ENCODE measurements at places on chromosomes 11 and 22. TPM values are rescaled to one million over a fixed set of nuclear protein-coding genes. Genes with fewer than 3 reads are reported as not detected.
A peak's percentile ranks its signal among the peaks of the same experiment; 100 is the strongest.

GRCh38 chr11:110990311-110990710, 255.2 kb upstream of the POU2AF2 start:
- no peaks in the 10 kb centered on the region for H3K4me1 ChIP-seq
- no peak for DNase-seq
- H3K27ac ChIP-seq = no peak overlapping the region

The KRTAP5-7 gene
- total RNA-seq = not detected

GRCh38 chr11:10856689-10857458, 979 bp downstream of the ZBED5 start:
- H3K4me3 ChIP-seq = peak overlapping the region; percentile 97
- no peaks in the 10 kb centered on the region for H3K27me3 ChIP-seq
- peaks cover 38% of the 10 kb centered on the region for H3K36me3 ChIP-seq
- H3K27ac ChIP-seq = peak overlapping the region; percentile 99
- peaks cover 37% of the 10 kb centered on the region for H3K4me1 ChIP-seq
- no peak for DNase-seq

DNA sequence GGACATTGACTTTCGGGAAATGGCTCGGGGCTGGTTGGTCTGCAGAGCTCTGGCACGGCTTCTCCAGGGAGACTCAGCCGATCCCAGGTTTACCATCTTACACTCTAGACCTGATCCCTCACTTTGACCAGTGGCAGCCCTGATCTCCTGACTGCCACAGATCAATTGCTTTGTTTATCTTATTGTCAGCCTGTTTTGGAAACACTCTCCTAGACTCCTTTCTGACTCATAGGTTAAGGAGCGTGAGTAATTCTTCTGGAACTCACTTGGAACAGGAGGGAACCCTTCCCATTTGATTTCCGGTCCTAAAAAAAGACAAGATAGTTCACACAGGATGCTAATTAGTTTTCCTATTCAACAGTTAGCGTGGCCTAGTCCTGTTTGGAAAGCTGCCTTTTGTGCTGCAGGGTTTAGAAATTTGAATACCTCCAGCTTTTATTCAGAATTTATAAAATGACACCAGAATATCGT, 16.0 kb upstream of the BMAL1 start:
- H3K27ac ChIP-seq = no peak overlapping the region
- H3K4me3 ChIP-seq = no peak overlapping the region
- peaks cover 20% of the 10 kb centered on the region for H3K4me1 ChIP-seq
- no peak for DNase-seq

- no peak overlapping the region for H3K4me3 ChIP-seq
- H3K27me3 ChIP-seq = peaks cover 6% of the 10 kb centered on the region
- no peaks in the 10 kb centered on the region for H3K36me3 ChIP-seq
- H3K4me1 ChIP-seq = peaks cover 2% of the 10 kb centered on the region
- H3K27ac ChIP-seq = no peak overlapping the region
These were observed 86.1 kb upstream of the SEPTIN5 start for GRCh38 chr22:19628038-19628776.

The OR2AT4 gene
- not detected for total RNA-seq

DNA sequence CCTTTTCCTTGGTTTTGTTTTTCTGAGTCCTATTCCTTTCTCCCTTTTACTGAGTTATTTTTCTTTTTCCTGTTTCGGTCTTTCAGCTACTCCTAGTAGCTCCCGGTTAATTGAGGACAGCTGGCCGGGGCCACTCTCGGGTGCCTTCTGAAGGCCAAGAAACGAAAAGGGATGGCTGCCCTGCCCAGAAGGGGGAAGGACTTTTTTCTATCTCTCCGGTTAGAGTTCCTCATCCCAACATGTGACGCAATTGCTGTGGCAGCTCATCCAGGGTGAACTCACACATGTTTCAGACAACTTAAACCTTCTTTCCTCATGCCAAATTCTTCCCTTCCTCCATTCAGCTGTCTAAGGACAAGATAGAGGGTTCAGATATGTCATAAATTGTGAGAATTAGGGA, 83.6 kb downstream of the PIWIL4 start:
- H3K27me3 ChIP-seq = peaks cover 2% of the 10 kb centered on the region
- H3K4me3 ChIP-seq = no peak overlapping the region
- DNase-seq = no peak
- H3K4me1 ChIP-seq = no peaks in the 10 kb centered on the region
- H3K27ac ChIP-seq = no peak overlapping the region
- H3K36me3 ChIP-seq = no peaks in the 10 kb centered on the region

DNA sequence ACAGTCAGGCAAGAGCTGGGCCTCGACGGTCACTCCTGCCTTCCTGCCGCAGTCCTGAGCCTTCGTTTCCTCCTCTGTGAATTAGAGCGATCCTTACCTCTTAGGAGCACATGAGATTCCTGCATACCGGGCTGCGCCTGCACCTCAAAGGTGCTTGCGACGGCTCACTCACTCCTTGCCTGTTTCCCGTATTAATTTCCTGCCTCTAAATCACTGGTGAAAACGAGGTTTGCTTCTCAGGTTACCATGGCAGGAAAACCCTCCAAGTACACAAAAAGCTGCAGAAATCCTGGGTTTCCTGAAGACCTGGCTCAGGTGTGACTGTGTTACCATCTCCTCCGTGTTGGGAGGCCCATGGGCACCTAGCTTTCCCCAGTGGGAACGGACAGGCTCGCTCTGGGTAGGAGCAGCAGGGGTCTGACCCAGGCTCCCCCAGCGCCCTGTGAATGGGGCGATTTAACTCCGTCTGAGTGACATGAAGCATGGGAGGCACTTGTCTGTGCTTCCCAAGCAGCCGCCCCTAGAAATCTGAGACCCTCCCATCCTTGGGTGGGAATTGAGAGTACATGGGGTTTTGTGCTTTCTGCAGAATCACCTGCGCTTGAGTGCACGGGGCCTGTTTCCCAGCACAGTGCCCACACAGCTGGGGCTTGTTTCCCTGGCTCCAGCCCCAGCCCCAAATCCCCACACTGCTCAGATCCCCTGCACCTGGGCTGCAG, 64.8 kb downstream of the PHF21B start:
- no peak for DNase-seq
- peaks cover 3% of the 10 kb centered on the region for H3K27me3 ChIP-seq
- H3K4me1 ChIP-seq = no peaks in the 10 kb centered on the region
- no peak overlapping the region for H3K27ac ChIP-seq
- H3K4me3 ChIP-seq = no peak overlapping the region
- H3K36me3 ChIP-seq = no peaks in the 10 kb centered on the region

DNA sequence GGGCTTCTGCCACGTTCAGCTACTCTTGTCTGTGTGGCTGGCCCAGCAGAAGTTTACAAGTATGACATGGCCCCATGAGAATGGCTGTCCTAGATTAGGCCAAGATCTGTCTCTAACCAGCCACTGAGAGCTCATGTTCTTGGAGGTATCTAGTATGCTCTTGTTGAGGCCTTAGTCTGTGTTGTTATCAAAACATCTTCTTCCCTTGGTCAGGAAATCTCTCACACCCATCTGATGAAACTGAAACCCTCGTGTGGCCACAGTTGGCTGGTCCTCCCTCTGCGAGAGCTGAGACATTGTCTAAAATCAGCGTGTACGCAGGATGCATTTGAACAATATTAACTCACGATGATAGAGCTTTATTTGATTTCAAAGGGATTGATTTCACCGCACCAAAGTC, 109.0 kb upstream of the NNMT start:
- H3K27ac ChIP-seq = no peak overlapping the region
- H3K4me3 ChIP-seq = no peak overlapping the region
- peaks cover 3% of the 10 kb centered on the region for H3K36me3 ChIP-seq
- peaks cover 35% of the 10 kb centered on the region for H3K4me1 ChIP-seq
- no peak for DNase-seq

The GRIA4 gene
- not detected for total RNA-seq

- H3K4me3 ChIP-seq = no peak overlapping the region
- H3K36me3 ChIP-seq = peaks cover 27% of the 10 kb centered on the region
- H3K27ac ChIP-seq = no peak overlapping the region
- no peak for DNase-seq
- H3K27me3 ChIP-seq = no peaks in the 10 kb centered on the region
These were observed 177.3 kb upstream of the SORL1-AS1 start for GRCh38 chr11:121630041-121630440.

The SYVN1 gene
- 26.2 TPM for total RNA-seq

GRCh38 chr11:134248910-134249480, 4.2 kb downstream of the THYN1 start:
- H3K36me3 ChIP-seq = peaks cover 23% of the 10 kb centered on the region
- DNase-seq = peak; percentile 64
- peaks cover 28% of the 10 kb centered on the region for H3K4me1 ChIP-seq
- H3K27ac ChIP-seq = peak overlapping the region; percentile 82
- H3K27me3 ChIP-seq = no peaks in the 10 kb centered on the region

GRCh38 chr11:117096201-117096991, 1.8 kb downstream of the SIK3 start:
- peaks cover 64% of the 10 kb centered on the region for H3K4me1 ChIP-seq
- H3K27ac ChIP-seq = peak overlapping the region; percentile 87
- H3K36me3 ChIP-seq = peaks cover 12% of the 10 kb centered on the region
- H3K4me3 ChIP-seq = peak overlapping the region; percentile 88
- H3K27me3 ChIP-seq = no peaks in the 10 kb centered on the region

GRCh38 chr11:126596474-126596873, 241.0 kb downstream of the ST3GAL4 start:
- peaks cover 5% of the 10 kb centered on the region for H3K27me3 ChIP-seq
- no peaks in the 10 kb centered on the region for H3K4me1 ChIP-seq
- H3K27ac ChIP-seq = no peak overlapping the region
- DNase-seq = no peak

DNA sequence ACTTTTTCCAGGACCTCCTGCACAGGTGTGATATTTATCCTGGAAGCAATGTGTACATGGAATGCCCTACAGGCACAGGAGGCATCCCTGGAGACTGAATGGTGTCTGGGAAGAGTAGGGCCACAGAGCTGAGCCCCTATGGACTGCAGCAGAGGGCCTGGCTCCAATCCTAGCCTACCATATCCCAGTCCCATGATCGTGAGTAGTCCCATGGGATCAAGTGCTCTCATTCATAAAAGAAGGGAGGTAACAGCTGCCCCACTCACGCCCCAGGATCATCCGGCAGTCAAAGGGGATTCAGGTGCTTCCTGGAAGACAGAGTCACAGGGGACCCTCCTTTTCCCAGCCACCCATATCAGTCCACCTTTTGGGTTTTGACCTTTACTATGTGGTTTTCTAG, 24.0 kb downstream of the ANKK1 start:
- H3K27ac ChIP-seq = no peak overlapping the region
- no peak for DNase-seq
- H3K4me3 ChIP-seq = no peak overlapping the region
- peaks cover 7% of the 10 kb centered on the region for H3K27me3 ChIP-seq
- H3K4me1 ChIP-seq = no peaks in the 10 kb centered on the region

DNA sequence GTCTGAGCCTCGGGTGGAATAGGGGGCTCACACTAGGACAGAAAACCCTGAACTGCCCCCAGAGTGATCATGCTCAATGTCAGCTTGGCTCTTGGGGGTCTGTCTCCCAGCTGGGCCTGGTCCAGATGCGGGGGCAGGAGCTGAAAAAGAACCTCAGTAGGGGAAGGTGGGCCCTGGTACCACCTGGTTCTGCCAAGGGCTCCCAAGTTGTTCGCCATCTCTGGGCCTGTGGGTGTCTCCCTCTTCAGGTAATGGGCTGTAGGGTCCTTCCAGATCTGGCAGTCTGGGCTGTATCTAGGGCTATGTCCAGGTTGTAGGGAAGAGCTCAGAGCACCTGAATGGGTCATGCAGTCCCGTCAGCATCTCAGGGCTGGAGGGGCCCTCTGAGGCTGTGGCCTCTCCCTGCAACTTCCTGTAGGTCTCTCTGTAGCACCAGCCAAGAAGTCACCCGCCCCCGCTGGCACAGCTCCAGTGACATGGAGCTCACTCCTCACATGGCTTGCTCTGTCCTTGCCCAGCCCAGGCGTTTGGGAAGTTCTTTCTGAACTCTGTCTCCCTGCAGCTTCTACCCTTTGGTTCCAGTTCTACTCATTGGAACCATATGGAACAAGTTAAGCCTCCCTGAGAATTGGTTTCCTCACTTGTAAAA, 33.0 kb upstream of the SOX10 start:
- H3K27ac ChIP-seq = no peak overlapping the region
- no peaks in the 10 kb centered on the region for H3K27me3 ChIP-seq
- no peaks in the 10 kb centered on the region for H3K4me1 ChIP-seq
- H3K4me3 ChIP-seq = no peak overlapping the region
- DNase-seq = no peak
- H3K36me3 ChIP-seq = no peaks in the 10 kb centered on the region

The NXPE4 gene
- not detected for total RNA-seq

The MYEOV gene
- total RNA-seq = 0.14 TPM

DNA sequence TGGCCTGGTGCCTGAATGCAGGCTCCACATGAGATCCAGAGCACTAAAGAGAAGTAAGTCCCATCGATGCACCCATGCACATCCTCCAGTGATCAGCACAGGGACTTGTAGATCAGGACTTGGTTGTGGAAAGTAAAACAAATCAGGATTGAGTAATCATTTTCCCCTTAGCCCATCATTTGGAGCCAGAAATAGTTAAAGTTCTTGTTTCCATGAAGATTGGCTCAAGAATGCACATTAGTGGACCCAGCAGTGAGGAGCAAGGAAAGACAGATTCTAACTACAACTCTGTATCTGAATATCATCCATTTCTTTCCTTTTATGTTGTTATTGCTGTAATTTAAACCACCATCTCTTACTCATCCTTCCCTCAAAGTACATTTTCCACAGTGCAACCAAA, 19.1 kb downstream of the CCDC83 start:
- H3K36me3 ChIP-seq = no peaks in the 10 kb centered on the region
- no peak for DNase-seq
- H3K4me3 ChIP-seq = no peak overlapping the region
- H3K27me3 ChIP-seq = peaks cover 5% of the 10 kb centered on the region
- peaks cover 17% of the 10 kb centered on the region for H3K4me1 ChIP-seq

DNA sequence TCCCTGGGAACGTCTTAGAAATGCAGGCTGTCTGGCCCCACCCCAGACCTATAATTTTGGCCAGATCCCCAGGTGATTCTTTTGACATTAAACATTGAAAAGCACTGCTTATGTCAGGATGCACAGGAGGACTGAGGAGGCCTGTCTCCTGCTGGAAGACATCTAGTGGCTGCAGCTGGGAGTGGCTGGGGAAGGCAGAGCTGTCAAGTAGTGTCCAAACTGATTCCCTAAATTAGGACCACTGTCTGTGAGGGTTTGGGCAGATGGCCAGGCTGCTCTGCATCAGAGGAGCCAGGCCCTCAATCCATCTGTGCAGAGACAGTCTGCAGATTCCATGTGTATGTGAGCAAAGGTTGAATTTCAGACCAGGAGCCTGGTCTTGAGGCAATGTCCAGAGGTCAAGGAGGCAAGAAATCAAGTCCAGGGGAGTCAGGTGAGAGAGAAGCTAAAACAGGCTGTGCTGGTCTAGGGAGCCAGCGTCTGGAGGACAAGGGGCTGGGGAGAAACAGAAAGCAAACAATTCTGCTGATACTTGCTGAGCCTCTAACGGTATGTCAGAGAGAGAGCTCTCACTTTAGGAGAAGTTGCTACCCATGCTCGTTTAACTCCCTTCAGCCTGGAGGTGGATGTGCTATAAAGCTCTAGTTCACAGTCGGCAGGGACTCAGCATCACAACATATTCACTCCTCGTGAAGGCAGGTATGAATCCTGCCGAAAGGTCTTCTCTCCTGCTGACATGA, 15.3 kb upstream of the SYTL2 start:
- H3K36me3 ChIP-seq = no peaks in the 10 kb centered on the region
- H3K4me3 ChIP-seq = no peak overlapping the region
- no peaks in the 10 kb centered on the region for H3K27me3 ChIP-seq
- peak overlapping the region; percentile 9 for H3K27ac ChIP-seq

Measured in activated CD4-positive, alpha-beta memory T cell treated with anti-CD3 and anti-CD28 coated beads for 36 hours (primary cell).